ENCODE measurements at places on chromosomes 16 and 17.

DNA sequence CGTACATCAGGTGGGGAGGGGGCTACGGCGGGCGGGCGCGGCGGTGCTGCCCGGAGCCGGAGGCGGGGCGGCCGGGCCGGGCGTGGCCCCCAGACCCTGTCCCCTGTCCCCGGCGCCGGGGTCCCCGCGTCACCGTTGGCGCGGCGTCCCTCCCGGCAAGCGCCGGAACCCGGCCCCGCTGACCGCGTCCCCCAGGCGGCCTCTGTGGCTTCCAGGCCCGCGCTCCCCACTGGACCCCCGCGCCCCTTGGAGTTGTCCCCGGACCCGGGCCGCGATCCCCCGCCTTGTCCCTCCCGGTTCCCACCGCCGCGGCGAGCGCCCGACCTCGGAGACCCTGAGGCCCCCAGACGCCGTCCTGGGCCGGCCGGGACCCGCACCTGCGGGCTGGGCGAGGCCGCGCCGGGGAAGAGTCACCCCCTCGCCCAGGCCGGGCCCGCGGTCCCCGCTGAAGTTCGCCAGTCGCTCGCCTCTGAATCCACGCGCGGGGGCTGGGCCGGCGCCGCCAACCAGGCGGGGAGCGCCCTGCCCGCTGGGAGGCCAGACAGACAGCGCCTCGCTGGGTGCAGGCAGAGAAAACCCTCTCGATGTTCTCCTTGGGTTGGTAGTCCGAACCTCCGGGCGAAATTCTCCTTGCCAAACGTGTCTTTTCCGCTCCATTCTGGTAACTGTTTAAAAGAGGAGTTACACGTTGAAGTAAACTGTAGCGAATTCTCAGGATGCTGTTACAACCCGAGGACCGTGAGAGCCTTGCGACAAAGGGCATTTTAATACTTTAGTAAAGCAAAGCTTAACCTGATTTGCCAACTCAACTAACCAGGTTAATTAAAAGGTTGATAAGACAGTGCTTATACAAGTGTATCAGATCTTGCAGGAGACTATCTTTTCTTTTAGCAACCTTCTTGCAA is 761 bp downstream of the GAN start:
- peak; percentile 80 for DNase-seq

GRCh38 chr16:55055262-55055661 is 124.6 kb downstream of the IRX5 start:
- DNase-seq = no peak

DNA sequence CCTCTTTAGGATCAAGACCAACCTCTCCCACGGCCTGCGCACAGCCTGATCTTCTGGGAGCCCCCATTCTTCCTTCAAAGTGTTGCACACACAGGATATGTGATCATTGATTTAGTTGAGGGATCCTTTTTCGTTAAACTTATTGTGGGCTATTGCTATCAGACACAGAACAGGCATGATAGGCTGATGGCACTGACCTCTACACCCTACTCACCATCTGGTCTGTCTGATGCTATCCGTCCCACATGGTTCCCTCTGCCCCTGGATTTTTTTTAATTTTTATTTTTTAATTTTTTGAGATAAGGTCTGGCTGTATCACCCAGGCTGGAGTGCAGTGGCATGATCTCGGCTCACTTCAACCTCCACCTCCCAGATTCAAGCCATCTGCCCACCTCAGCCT is 19.2 kb upstream of the LITAF start:
- DNase-seq = no peak

GRCh38 chr17:35373984-35374765 is 754 bp upstream of the SLFN11 start:
- peak; percentile 17 for DNase-seq

DNA sequence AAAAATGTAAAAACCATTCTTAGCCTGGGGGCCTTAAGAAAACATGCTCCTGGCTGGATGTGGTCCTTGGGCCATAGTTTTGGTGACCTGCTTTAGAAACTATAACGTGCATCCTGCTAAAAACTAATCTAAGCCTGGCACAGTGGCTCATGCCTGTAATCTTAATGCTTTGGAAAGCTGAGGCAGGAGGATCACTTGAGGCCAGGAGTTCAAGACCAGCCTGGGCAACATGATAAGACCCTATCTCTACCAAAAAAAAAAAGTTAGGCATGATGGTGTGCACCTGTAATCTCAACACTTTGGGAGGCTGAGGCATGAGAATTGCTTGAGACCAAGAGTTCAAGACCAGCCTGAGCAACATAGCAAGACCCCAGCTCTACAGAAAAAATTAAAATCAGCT is 183.8 kb upstream of the CHMP6 start:
- DNase-seq = no peak

GRCh38 chr16:79067600-79067999 is 532.9 kb downstream of the MAF start:
- no peak for DNase-seq

- DNase-seq = peak; percentile 24
Observed at GRCh38 chr17:1227917-1228780, 42.1 kb upstream of the BHLHA9 start.

DNA sequence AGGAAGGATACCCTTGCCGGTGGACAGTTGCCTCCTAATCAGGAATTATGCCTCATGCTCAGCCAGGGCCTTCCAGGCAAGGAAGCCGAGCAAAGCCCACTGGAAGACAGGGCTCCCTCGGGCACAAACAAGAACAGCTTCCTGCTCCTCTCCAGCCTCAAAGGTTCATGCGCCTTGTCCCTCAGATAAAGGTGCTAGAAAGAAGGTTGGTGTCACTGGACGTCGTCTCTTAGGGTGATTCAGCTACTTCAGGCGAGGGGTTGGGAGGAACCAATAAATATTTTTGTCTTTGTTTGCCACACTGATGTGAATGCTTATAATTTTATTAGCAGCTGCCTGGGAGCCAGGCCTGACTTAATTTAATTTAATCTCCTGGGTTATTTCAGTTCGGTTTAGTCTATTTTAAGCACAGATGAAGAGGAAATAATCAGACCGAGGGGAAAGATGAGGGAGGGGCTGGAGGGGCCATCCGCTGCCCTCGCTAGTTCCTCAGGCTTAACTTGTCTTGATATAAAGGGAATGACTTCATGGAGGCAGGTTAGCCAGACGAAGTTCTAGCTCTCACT is 171.8 kb upstream of the CACNG5 start:
- DNase-seq = no peak

DNA sequence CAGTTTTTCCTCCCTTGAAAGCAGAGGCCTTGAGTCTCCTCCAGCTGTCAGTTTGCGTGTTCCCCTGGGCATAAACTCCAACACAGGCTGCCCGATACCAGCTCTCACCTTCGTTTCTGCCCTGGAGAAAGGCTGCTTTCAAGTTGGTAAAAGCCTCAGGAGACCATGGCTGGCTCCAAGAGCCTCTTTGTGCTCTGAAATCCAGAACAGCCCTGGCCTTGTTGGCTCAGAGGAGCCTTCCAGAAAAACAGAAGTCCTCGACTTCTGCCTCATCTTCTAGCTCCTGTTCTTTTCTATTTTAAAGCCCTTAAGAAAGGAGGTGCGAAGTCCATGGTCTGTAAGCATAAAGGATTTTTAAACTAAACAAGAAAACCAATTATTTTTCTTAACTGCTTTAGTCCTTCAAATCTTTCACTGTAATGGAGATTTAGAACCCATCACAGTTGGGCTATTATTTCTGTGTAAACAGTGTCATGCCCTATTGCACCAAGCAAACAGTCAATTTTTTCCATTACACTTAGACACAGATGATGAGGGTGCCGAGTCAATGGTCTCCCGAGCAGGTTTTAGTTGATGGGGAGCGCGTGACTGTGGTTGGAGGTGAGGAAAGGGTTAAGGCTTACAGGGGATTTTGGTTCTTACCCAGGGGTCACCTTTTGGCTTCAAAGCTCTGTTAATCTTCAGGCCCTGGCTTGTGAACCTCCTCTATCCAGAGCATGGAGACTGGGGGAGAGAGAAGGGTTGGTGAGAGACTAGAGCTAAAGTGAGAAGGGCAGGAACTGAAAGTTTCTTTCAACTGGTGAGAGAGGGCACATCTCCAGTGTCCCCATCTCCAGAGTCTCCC is 212.8 kb downstream of the MSI2 start:
- DNase-seq = no peak

GRCh38 chr17:61230972-61231820 is 168.4 kb upstream of the TBX2 start:
- DNase-seq = no peak

DNA sequence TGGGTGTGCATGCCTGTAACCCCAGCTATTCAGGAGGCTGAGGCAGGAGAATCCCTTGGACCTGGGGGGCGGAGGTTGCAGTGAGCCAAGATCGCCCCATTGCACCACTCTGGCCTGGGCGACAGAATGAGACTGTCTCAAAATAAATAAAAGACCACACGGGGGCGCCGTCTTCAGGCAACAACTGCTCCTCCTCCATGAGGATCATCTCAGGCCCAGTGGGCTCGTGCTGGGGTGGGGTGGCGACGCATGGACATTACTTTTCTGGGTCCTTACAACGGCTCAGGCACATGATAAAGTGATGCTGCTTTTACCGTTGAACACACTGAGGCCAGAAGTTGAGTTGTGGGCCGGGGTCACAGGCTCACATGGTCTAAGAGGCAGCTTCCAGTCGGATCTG is 56.2 kb downstream of the PRMT7 start:
- peak; percentile 76 for DNase-seq

GRCh38 chr17:50765454-50766221 is 1.7 kb downstream of the ANKRD40CL start:
- DNase-seq = peak; percentile 67

GRCh38 chr16:84577034-84577803 is 40.7 kb downstream of the COTL1 start:
- DNase-seq = no peak

DNA sequence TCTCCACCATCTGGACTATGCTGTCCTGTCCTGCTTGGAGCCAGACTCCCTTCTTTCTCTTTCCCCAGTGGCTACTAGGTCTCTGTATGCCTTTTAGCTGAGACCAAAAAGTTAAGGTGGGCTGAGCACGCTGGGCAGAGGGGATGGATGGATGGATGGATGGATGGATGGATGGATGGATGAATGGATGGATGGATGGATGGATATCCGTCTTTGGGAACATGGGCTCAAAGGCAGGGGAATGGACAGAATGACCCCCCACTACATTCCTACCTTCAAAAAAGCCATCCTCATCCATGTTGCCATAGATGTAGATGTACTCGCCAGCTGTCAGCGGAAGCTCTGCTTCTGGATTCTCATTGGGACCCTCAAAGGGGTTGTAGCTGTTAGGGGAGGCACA is 12.8 kb downstream of the TSPOAP1 start:
- no peak for DNase-seq

DNA sequence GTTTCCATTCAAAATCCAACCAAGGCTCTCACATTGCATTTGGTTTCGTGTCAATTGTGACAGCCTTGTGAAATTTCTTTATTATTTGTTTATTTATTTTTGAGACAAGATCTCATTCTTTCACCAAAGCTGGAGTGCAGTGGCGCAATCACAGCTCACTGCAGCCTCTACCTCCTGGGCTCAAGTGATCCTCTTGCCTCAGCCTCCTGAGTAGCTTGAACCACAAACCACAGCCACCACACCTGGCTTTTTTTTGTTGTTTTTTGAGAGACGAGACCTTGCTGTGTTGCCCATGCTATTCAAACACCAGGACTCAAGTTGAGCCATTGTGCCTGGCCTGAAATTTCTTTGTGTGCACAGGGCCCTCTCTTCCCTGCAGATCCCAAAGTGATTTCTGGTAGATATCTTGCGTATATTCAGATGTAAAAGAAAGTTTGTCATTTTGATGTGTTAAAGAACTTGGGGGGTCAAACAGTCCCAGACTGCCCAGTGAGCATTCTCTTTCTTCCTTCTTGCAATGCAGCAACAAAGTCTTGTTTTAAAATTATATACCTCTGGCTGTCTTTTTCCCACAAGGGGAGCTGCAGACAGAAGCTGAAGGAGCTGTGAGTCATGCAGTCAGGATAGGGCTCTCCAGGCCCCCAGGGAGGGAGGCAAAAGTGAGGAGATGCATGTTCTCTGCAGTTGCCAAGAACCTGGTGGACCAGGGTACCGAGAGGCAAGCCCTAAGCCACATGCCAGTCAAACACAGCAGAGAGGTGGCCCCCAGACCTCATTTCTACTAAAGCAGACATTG is 15.5 kb upstream of the USP22 start:
- no peak for DNase-seq

DNA sequence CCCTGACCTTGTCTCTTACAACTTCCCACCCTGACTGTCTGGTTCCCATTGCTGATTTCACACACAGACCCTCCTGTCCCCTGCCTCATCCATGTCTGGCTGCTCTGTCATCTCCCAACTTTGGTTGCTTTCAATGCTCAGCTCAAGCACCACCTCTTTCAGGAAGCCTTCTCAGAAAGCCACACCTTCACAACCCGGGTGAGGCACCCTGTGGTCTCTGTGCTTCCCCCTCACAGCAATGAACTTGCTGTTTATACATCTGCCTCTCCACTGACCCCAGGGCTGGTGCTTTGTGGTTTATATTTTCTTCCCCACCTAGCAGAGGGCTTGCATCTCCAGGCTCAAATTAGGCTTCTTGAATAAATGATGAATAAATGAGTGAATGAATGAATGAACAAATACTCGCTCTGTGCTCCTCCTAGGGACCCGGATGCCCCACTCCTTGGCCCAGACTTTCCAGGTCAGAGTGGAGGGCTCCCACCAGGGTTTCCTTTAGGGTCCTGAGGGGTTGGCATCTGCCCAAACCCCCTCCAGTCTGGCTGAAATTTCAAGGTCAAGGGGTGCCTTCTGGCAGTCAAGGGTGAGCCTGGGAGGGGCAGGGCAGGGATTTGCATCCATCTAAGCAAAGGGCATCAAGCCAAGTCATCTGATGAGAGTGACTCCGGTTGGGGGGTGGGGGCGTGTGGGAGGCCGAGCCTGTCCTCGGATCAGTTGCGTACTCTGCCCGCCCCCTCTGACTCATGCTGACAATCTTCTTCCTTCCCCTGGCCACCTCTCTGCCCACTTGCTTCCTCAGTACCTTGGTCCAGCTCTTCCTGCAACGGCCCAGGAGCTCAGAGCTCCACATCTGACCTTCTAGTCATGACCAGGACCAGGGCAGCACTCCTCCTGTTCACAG is at the start of gene ITGAX:
Gene ITGAX (plus strand): TSS at position 783 of the 898 bp plus-strand sequence. CDS start 79 bp downstream, at position 862.
- DNase-seq = peak; percentile 14

DNA sequence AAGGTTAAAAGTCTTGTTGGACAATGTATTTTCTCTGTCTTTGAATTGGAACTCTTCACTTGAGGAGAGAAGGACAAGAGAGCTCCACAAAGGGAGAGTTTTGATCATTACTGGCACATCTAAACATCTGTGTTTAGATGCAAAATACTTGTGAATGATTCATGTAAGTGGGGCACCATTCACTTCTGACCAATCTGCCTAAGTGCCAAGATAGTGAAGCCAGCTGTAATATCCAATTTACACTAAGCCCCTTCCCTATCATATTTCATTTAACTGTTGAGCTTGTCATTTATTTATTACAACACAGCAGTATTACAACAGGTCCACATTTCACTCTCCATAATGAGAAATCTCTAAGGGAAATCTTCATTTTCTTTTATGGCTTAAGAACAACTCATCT is 832.3 kb upstream of the GOT2 start:
- no peak for DNase-seq

- no peak for DNase-seq
Observed at GRCh38 chr17:77254951-77255825, 114.4 kb downstream of the SEC14L1 start.

- DNase-seq = peak; percentile 25
Observed at GRCh38 chr16:15572329-15573001, 70.5 kb downstream of the MARF1 start.

All from small intestine (tissue), 16 donors.